ENCODE measurements at places on chromosomes 7 and 10.

- peak; percentile 30 for DNase-seq
Observed at GRCh38 chr10:79331226-79331625, 16.0 kb upstream of the PPIF start.

DNA sequence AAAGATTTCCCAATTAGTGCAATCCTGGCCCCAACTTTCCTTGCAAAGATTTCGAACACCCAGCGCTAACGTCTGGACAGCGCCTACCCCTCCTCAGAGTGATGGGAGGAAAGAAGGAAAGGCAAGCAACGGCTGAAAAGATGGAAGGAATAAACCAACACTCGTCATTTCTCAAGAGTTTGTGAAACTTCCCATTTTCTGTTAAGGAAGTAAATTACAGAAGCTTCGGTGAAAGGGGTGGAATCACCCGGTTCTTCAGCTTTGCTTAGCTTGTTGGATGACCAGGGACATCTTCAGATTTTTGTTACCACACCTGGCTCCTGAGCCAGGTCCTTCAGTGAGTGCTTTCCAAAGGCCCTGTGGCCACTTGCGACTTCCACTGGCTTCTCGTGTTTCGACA is 313.1 kb downstream of the SKIDA1 start:
- DNase-seq, result no peak

DNA sequence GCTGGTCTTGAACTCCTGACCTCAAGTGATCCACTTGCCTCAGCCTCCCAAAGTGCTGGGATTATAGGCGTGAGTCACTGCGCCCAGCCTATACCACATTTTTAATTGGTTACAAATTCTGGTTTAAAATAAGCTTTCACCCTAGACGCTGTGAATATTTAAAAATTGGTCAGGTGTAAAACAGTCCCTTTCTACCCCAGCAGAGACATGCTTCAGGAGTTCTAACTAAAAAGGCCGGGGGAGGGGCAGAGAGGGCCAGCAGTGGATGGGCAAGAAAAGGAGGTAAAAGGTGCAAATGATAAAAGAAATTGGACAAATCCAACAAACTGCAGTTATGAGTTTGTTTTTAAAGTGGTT is 70.0 kb downstream of the WAPL start:
- DNase-seq, result no peak

DNA sequence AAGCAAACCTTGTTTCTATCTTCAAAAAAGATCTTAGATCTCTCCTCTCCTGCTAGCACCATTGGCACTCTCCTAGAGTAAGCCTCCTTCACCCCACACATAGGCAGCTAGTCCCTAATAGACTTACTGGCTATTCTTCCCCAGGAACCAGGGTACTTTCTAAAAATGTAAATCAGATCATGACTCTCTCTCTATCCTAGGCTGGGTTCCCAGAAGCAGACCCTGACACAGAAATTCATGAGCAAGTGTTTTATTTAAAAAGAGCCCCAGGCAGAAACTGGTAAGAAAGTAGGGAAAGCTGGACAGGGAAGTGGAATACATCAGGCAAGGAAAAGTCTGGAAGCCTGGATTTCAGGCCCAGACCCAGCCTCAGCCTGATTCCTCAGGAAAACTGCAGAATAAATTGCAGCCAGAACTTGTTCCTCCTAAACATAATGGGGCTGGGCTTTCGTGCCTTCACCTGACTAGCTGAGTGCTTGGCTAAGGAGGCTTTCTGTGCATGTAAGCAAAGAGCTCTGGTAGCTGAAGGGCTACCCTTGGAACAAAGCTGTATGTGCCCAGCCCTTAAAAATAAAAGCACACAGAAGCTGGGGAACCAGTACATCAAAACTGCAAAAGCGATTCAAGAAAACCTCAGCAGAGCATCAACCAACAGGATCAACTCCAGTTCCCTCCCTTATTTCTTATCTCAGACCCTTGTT is 18.8 kb upstream of the SORBS1 start:
- DNase-seq, result no peak

GRCh38 chr7:156918635-156919034 is 25.7 kb upstream of the LMBR1 start:
- DNase-seq, result no peak

DNA sequence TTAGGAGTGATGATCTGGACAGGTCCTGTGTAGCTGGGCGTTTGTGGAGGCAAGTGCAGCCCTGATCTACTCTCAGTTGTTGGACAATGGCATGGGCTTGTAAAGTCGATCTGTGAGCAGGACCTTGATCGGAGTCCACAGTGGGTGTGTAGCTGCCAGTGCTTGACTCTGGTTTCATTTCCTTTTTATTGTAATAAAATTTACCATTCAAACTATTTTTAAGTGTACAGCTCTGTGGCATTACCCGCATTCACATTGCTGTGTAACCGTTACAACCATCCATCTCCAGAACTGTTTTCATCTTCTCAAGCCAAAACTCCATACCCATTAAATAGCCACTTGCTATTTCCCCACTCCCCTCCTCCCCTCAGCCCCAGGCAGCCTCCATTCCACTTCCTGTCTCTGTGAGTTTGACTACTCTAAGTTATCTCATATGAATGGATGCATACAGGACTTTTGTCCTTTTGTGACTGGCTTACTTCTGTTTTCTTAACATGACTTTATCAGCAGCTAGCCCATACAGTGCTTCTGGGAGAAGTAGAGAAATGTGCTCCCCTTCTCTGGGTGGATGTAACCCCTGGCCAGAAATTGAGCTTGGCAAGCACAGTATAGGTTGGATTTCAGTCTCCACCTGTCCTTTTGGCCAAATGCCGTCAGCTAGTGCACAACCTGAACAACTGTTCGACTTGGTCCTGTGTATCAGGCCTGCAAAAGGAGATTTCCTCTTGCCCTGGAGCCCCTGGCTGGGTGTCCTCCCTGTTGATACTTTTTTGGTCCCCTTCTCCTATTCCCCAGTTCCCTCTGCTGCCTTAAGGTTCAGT is 180.0 kb downstream of the LRMDA start:
- no peak for DNase-seq

DNA sequence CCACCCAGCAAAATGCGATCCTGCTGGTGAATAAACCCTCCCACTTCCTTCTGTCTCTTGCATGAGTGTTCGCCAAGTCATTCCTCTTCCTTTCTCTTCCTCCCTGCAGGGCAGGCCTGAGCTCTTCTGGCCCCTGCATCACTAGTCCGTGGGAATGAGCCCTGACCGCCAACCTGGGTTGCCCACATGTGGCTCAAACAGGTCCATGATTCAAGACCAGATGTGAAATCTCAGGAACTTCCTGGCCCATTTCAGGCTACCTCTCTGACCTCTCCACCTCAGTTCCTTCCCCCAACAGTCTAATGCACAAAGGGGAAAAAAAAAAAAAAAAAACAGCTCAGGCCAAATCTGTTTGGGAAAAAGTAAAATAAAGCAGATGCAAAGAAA is 5.4 kb upstream of the YWHAG start:
- peak; percentile 88 for DNase-seq

- no peak for DNase-seq
Observed at GRCh38 chr7:134084488-134085144, 42.5 kb upstream of the LRGUK start.

GRCh38 chr10:88082391-88082790 is 219.0 kb downstream of the PTEN start:
- no peak for DNase-seq

DNA sequence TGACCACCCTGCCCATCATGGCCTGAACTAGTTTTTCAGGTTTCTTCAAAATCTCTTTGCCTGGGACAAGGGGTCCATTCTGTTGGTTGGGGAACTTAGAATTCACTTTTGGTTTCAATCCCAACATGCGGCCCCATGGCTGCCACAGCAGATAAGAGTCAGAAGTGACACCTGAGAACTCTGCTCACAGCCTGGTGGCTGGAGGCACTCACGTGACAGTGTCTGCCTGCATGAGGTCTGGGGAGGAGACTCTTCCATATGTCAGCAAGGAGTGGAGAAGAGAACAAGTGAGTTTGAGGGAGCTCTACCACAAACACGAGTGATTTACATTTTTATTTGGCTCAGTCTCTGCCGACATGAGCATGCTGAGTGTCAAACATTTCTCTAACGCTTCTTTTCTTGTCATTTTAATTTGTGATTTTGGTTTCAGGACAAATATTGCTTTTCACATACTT is 370.4 kb downstream of the TNS3 start:
- no peak for DNase-seq

GRCh38 chr7:30165590-30165989 is 30.8 kb downstream of the MTURN start:
- DNase-seq, result no peak

DNA sequence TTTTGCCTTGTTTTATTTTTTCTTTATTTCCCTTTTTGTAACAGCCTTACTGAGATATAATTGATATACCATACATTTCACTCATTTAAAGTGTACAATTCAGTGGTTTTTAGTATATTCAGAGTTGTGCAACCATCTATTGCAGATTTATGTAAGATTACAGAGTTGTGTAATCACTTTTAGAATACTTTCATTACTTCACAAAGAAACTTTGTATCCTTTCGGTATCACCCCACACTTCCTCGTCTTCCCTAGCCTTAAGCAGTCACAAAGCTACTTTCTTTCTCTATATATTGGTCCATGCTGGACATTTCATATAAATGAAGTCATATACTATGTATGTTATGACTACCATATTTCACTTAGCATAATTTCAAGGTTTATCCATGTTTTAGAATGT is 74.6 kb downstream of the ATRNL1 start:
- DNase-seq, result no peak

DNA sequence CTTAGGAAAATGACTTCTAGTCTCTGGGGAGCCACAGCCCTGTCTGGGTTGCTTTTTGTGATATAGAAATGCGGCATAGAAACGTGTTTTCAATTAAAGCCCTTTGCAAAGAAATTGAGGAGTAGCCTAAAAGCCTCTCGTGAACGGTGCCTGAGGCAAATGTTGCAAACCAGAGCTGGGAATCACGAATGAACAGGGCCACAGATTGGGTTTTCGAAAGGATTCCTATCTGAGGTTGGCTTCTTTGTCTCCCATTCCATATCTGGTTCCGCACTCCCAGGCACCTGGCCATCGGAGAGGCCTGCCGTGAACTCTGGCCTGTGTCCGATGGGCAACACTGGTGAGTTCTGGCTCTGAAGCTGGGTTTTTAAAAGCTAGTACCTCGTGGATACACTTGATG is 221.6 kb downstream of the TCF7L2 start:
- DNase-seq, result no peak

DNA sequence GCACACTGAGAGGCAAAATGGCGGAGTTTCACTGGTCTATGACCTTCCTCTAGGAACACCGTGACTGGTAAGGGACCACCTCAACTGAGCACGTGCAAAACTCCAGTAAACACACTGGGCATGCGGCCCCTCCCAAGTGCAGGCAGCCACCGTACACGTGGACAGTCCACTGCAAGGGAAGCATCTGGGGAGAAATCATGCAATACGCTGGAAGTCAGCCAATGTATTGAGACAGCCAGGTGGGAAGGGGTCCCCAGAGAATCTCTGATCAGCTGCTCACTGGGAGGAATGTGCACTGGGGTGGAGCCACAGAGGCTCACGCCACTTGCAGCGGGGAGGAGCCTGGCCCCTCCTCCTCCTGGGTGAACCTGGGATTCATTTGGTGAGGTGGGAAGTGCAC is 49.3 kb downstream of the CFAP46 start:
- DNase-seq, result peak; percentile 45

DNA sequence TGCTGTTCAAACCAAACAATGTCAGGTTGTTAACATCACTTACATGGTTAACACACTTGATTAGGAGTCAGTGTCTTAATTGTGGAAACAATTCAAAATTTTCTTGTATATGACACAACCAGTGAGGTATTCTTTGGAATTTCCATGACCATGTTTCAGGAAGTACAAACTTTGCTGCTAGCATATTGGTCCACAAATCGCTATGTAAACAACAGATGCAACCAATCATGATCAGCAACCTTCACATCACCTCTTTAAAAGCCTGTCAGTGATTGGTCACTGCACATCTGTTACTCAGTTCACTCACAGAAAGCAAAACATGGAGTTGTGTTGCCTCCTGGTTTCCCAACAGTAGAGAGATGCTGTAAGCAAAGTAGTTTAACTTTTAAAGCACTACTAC is 108.9 kb upstream of the FAM3C start:
- peak; percentile 74 for DNase-seq

DNA sequence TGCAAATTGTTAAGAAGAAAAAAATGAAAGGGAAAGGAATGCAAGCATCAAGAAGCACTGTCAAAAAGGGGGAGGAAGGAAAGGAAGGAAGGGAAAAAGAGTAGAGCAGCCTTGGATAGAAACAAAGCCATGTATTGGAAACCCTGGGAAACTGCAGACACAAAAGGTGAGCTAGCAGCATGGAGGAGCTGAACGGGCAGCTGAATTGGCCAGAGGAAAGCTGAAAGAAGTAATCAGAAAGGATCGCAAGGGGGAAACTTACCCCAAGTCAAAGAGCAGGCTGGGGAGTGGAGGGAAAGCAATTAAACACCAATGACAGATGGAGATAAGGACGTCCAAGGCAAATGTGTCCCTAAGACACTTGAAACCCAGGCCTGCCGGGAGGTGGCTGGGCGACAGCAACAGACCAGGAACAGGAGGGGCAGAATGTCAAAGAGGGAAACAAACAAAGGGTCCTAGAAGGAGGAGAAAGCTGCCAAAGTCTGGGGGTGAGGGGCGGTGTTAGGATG is 93.8 kb upstream of the SVIL start:
- DNase-seq, result no peak

- no peak for DNase-seq
Observed at GRCh38 chr7:158384746-158385145, 202.9 kb downstream of the PTPRN2 start.

GRCh38 chr7:101140339-101140699 is 13.4 kb downstream of the SERPINE1 start:
- peak; percentile 67 for DNase-seq

GRCh38 chr10:119871881-119872609 is 598 bp downstream of the MCMBP start:
- peak; percentile 25 for DNase-seq

- no peak for DNase-seq
Observed at GRCh38 chr10:128480601-128481000, 354.4 kb upstream of the MKI67 start.

- DNase-seq, result no peak
Observed at GRCh38 chr10:61318429-61318828, 134.8 kb downstream of the TMEM26 start.

DNA sequence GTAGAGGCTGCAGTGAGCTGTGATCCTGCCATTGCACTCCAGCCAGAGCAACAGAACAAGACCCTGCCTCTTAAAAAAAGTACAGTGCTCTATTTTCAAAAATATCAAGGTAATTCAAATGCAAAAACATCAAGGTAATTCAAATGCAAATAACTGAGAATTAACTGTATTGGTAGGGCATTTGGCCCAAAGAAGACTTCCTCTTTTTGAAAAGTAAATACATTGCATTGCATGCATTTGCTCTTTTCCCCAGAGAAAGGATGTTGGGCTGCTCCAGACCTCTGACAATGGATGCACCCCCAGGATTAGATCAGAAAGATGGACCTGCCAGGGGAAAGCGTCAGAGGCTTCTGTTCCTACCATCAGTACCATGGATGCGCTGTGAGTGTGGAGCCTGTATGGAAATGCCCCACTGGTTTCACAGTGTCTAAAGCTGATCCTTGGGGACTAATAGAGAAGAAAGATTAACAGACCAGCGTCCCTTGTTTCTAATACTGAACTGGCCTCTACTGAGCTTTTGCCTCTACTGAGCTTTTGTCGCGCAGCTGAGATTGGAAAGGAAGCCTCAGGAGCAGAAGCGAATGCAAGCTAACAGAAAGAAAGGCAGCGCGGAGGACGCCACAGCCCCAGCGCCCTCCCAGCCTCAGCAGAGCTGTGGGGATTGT is 93.5 kb upstream of the LYZL2 start:
- no peak for DNase-seq

All from fibroblast of mammary gland (primary cell).